Lung (tissue), 17 donors: ENCODE measurements at places on chromosomes 1 and 21. TPM values are rescaled to one million over a fixed set of nuclear protein-coding genes. Genes with fewer than 3 reads are reported as not detected.

Gene LCE3D
- not detected for total RNA-seq

Gene SLC37A1
- total RNA-seq, result 25.5 TPM

Gene ERVH48-1
- total RNA-seq, result 0.12 TPM

Gene ACAP3
- total RNA-seq, result 62.8 TPM

Gene FCRL6
- total RNA-seq, result 0.64 TPM

Gene TP53BP2
- total RNA-seq, result 60.7 TPM

Gene FCRL5
- total RNA-seq, result 5.9 TPM

Gene NMNAT2
- 0.88 TPM for total RNA-seq

Gene BARHL2
- total RNA-seq, result not detected

- DNase-seq, result peak; percentile 73
Observed at GRCh38 chr21:42112857-42113256, 41.7 kb downstream of the UMODL1 start.

- no peak for DNase-seq
Observed at GRCh38 chr1:239706245-239706892, 320.0 kb downstream of the CHRM3 start.

- no peak for DNase-seq
Observed at GRCh38 chr1:209618756-209619420, 33.3 kb downstream of the LAMB3 start.

- no peak for DNase-seq
Observed at GRCh38 chr1:44907893-44908292, 64.8 kb upstream of the PTCH2 start.

DNA sequence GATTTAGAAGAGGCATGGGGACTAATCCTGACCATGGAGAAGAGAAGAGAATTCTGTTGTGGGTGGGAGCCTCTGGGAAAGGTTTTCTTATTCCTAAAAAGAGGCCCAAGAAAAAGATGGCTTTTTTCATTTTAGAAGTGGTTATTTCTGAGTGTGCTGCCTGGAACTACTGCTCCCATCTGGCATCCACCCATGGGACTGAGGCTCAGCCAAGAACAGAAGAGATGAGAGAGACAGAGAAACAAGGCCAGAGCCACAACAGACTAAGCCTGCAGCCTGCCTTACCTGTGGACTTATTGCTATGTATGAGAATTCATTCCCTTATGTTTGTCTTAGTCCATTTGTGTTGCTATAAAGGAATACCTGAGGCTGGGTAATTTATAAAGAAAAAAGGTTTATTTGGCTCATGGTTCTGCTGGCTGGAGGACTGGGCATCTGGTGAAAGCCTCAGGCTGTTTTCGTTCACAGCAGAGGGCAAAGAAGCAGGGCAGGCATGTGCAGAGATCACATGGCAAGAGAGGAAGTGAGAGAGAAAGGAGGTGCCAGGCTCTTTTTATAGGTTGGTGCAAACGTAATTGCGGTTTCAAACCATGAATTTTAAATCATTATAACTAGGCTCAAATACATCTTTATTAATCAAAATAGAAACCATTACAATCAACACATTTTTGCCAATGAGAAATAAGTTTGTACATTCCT is 57.5 kb upstream of the PRDM2 start:
- no peak for DNase-seq

GRCh38 chr1:85464497-85465098 is 361 bp downstream of the DDAH1 start:
- DNase-seq, result peak; percentile 64

- no peak for DNase-seq
Observed at GRCh38 chr1:7229696-7230631, 444.7 kb downstream of the CAMTA1 start.

DNA sequence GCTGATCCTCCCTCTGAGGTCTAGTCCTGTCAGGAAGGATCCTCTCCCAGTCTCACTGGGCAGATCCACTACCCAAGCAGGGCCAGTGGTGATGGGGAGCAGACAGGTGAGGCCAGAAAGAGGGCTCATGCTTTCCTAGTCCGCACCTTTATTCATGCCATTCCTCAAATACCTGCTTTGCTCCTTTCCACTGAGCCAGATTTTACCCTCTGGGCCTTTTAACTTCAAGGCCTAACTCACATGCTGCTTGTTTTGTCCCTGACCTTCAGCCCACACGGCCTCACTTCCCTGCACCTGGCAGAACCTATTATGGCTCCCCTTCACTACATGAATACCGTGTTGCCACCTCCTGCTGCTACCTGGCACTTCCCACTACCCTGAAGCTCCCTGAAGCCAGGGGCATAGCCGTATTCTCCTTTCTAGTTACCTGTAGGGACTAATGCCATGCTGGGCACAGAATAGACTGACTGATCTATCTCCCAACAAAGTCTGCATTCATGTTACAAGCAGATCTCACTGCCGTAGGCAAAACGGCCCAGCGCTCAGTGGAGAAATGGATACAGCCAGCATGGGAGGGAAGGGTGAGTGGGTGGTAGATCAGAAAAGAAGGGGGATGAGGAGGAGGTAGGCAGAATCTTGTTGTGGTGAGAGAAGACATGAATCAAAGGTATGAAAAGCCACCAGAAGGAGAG is 36.1 kb upstream of the GOLT1A start:
- DNase-seq, result no peak

- DNase-seq, result no peak
Observed at GRCh38 chr1:65196926-65197325, 48.9 kb downstream of the AK4 start.

- no peak for DNase-seq
Observed at GRCh38 chr1:22542886-22543285, 20.4 kb upstream of the EPHA8 start.

DNA sequence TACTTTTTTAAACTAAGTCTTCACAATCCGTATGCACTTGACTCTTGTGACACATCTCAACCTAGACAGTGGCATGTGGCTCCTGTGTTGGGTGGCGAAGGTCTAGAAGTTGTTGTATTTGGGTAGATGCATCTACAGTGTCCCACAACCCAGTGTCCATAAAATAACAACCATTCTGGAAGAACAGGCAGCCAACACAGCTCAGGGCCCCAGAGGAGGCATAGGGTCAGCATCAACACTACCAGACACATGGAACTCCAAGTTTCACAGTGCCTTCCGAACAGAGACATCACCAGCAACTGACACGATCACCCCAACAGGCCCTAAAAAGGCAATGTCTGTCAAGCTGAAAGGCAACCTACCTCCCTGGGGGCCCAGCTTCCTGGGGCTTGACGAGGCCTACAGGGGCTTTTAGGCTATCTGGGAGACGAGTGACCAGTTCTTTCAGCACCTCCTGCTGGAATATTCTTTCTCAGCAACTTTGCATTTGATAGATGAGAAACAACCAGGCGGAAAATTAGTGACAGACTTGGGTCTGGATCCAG is 5.6 kb downstream of the SH3BP5L start:
- no peak for DNase-seq

GRCh38 chr1:224472806-224473205 is 38.2 kb upstream of the WDR26 start:
- no peak for DNase-seq

DNA sequence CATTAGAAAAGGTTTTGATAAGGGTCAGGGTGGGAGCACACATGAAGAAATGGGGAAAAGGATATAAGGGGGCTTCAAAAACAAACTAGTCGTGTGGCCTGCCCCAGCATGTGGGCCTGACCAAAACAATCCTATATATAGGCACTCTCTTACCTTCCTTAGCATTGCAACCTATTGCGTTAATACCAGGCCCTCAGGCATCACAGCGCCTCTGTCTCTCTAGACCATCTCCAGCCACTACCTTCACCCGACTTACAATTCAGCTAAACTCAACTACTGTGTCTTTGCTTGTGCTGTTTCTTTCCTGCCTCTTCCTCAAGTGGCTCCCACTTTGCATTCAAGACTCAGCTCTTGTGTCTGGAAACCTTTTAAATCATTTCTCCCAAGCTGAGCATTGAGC is 47.0 kb upstream of the GJA5 start:
- no peak for DNase-seq
